ENCODE measurements at places on chromosomes 2 and 18. TPM values are rescaled to one million over a fixed set of nuclear protein-coding genes. Genes with fewer than 3 reads are reported as not detected.

Gene SLC9A4
- total RNA-seq = not detected

DNA sequence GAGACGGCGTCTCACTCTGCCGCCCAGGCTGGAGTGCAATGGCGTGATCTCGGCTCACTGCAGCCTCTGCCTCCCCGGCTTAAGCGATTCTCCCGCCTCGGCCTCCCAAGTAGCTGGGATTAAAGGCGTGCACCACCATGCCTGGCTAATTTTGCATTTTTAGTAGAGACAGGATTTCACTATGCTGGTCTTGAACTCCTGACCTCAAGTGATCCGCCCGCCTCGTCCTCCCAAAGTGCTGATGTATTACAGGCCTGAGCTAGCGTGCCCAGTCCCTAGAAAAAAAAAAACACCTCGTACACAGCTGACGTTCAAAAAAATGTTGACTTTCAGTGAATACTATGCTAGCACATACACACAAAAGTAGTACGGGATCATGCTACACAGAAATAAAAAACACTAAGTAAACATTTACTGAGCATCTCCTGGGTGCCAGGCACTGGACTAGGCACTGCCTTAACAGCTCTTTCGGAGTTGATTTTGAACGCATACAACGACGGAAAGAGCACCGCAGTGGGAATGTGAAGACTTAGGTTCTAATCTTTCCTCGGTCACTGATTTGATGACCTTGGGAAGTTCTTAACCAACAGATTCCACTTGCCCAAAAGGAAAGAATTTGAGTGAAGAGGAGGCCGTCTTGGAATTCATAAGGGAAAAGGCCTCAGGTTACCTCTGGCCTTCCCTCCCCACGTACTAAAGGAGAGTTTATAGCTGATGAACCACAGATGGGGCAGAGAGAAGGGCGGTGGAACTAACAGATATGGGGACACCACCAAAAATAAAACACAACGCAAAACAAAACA is 1.1 kb downstream of the DNAJC27 start:
- DNase-seq = no peak

DNA sequence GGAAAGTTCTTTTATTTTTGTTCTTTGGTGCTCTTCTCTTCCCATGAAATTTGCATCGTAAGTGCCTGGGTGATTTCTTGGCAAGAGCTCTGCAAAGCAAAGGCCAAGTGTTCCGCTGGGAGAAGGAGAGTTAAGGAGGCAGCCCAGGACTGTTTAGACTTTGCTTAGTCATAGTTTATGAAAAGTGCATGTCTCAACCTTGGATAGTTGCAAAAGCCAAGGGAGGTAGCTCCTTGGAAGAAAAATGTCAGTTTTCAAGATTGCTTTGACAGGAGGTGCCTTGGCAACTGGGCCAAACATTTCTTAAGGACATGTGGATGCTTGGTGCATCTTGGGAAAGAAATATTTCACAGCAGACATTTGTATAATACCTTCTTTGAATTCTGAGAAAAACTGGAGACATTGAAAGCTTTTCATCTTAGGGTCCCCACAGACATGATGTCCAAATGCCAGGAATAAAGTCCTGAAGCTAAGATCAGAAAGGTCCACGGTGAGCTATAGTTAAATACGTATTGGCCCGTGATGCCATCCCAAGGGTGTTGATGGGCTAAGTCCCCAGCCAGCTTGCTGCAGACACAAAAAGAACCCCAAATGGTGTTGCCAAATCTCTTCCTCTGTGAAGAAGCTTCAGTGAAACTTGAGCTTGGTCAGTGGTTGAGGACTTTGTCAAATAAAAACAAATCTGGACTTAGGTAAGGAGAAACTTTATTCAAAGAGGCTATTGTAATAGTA is 96.3 kb upstream of the THUMPD2 start:
- no peak for DNase-seq

DNA sequence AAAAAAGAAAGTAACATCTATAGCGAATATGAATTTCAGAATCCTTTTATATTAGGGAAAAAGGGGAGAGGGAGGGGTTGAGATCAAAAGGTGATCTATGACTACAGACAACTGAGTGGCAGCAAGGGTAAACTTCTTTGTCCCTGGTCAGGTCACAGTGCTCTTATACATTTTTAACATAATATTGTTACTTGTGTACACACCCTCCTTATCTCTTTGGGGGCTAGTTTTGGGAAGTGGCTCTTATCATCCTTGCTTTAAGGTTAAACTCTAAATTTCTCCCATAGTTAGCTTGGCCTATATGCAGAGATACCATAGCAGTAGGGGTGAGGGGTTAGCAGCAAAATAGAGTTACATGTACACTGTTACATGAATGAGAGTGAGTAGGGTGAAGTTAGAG is 31.6 kb upstream of the ATG16L1 start:
- DNase-seq = no peak

GRCh38 chr2:8525236-8525581 is 156.6 kb upstream of the ID2 start:
- DNase-seq = no peak

DNA sequence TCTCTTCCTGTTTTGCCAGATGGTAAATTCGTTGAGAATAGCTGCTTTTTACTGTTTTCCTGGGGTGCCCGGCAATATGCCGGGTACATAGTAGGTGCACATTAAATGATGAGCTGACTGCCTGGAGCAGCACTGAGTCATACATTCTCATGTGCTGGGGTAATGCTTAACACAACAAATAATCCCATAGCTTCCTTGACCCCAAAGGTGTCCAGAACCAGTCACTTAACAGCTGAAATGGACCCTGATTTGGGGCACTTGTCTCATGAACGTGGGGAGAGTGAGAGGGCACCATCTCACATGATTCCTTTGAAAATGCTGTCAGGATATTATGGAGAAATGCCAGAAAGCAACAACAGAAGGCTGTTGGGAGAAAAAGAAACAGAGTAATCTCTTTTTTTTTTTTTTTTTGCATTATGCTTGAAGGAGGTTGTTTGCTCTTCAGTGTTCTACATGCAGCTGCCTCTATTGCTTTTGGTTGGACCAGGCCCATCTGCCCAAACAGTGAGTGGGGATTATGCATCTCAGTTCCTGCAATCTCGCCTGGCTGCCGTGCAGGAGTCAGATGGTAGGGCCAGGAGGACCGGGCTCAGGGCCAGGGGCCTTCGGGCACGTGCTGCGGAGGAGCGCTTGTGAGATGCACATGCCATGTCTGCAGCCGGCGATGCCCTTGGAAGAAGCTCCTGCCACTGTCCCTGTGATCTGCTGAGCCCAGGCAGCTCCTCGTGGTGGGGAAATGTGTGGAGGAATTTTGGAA is 162.1 kb downstream of the SH3RF3 start:
- no peak for DNase-seq

DNA sequence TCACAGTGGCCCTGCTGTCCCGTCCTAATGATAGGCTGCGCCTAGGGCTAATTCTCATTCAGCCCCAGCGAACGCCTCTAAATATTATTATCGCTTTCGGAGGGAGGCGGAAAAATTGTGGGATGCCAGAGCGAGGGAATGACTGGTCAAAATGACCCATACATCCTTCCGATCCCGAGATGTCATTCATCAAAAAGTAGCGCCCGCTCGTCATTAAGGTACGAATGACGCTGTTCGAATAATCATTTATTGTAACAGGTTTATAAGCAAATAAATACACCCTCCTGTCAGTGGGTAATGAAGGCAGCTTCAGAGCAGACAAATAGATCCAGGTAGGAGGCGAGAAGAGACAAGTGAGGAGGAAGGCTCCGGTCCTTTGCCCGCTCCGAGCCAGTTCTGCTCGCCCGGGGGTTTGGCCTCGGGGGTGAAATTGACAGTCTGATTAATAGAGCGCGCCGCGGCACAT is at the start of gene EVX2:
EVX2 (minus strand) TSS at position 167 of the 466 bp plus-strand sequence. CDS start 186 bp downstream, outside the sequence.
- no peak for DNase-seq

DNA sequence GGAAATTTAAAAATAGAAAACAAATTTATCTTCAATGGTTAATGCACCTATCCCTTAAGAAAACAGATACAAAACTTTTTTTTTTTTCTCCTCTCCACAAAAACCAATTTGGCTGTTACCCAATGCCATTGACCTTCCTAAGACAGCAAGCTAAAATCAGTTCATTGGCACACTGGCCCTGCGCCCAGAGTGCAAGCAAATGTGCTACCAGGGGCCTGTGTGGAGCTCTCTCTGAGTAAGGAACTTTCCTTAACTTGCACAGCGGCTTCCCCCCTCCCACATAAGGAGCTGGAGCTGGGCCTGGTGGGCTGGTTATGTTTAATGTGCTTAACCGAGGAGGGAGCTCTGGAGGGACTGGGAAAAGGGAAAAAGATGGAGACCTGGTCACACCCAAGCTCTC is 17.6 kb upstream of the POU3F3 start:
- DNase-seq = no peak

DNA sequence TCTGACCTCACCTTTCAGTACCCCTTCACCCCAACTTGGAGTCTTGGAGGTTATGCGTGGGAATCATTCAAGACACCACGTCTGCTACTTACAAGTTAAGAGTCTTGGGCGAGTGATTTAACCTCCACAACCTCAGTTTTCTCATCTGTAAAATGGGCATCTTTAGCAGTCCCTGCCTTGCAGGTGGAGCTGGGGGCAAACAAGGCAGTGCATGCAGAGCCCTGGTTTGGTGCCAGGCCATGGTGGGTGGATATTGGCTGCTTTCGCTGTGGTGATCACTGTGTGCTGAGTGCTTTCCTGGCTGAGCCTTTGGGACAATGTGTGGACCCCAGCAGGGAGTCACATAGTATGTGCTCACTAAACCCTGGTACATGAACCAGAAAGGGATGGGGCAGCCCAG is 20.4 kb upstream of the PTMA start:
- no peak for DNase-seq

All from Right ventricle myocardium inferior (tissue), 1 donor.